ENCODE measurements at places on chromosomes 2 and 18.

DNA sequence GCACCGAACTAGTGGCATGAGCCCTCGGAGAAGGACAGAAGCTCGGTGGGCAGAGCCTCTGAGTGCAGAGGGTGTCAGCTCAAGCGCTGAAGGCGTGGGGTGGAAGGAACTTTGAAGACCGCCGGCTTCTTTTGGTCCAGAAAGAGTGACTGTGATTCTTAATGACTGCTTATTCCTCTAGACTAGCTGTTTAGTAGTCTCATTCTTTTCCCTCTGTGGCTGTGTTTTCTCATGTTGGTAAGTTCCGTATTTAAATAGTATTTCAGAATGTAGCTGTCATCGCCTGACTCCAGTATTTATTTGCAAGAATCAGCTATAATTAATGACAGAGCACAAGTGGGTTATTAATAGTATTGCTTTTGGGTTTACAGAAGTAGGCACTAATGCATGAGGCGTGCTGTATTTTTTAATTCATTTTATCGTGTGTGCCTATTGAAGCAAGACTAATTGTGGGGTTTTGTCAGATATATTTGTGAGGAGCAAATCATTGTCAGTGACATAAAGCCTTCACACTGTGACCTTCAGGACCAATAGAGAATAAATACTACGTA, 80.8 kb upstream of the NFATC1 start:
- DNase-seq = no peak

- DNase-seq = no peak
Observed at GRCh38 chr2:40034198-40034597, 255.1 kb upstream of the THUMPD2 start.

DNA sequence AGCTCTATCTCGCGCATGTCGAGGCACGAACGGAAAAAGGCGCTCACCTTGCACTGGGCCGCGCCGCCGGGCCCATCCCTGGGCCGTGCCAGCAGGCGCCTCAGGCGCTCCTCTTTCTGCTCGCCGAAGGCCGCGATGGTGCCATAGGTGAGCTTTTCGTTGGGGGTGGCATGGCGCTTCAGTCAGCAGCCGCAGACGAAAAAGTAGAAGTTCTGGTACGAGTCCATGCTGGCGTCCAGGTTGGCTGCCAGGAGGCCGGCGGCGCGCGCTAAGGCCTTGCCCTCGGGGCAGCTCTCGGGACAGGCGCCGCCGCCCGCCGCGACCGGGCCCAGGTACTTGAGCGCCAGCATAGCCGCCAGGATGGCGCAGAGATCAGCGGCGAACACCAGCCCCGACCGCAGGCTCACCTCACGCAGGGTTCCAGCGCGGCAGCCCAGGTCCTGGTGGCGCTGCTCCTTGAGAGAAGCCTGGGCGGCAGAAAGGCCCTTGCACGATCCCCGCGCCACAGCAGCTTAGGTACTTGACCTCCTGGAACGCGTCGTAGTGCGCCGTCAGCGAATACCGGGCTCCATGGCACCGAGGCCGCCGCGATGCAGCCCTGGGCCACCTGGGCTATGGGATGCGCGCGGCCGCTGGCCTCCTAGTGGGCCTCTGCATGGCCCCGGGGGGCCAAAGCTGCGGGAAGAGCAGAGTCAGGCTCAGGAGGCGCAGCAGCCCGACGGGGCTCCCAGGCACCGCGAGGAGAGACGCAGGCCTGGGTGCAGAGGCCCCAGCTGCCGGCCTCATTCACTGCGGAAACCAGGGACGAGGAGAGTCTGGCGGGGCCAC, 12.8 kb downstream of the ALPG start:
- DNase-seq = no peak

DNA sequence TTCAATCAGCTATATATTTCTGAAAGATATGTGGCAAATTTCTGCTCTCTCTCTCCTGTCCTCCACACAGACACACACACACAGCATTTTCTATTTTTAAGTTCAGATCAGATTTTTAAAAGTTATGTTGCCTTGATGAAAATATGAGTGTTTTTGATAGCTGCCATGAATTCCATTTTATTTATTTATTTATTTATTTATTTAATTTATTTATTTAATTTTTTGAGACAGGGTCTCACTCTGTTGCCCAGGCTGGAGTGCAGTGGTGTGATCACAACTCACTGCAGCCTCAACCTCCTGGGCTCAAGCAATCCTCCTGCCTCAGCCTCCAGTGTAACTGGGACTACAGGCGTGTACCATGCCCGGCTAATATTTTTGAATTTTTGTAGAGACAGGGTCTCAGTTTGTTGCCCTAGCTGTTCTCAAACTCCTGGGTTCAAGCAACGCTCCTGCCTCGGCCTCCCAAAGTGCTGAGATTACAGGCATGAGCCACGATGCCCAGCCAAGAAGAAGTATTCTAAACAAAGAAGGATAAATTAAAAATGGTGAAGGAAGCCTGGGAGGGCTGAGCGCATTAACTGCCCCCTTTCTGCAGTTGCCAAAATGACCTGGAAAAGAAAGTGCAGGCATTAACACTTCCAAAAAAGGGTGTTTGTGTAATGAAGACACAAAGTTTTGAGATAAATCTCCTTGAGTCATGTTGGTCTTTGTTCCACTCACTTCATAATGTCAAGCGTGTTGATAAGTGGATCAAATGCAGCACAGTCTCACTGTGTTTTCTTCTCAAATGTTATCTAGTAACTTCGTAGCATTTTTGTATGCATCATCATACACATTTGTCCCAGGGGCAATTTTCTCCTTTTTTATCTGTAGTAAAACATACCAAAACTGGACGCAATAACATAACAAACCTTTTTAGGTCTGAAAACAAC, 11.1 kb upstream of the IMPA2 start:
- no peak for DNase-seq

- no peak for DNase-seq
Observed at GRCh38 chr2:62202019-62202722, 6.3 kb downstream of the B3GNT2 start.

DNA sequence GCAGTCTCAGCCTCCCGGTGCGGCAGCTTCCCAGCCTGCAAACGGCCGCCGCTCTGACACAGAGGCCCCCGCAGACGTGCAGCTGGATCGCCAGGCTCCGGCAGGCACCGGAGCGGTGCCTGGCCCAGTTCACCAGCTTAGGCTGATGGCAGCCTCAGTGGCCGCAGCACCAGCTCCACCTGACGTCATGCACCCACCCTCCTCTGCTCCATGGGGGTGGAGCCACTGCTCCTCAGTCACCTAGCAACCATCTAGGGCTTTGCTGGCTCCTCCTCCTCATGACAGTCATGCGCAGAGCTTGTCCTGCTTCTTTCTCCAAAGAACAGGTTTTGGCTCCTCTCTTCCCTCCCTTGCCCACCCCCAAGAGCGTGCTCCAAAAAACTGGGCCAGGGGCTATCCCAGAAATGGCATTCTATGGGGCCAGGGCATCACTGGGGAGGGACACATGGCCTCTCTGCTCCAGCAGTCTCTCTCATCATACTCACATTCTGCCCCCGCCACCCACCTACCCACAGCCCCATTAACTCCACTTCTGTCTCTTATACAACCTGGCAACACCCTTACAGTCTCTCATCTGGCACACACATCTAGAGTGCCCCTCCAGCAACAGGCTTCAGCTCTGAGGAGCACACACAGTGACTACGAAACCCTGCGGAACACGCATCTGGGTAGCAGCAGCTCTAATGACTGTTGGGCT, 5.5 kb downstream of the DCTN1 start:
- no peak for DNase-seq

GRCh38 chr2:84085562-84085961, 373.5 kb downstream of the SUCLG1 start:
- DNase-seq = no peak

DNA sequence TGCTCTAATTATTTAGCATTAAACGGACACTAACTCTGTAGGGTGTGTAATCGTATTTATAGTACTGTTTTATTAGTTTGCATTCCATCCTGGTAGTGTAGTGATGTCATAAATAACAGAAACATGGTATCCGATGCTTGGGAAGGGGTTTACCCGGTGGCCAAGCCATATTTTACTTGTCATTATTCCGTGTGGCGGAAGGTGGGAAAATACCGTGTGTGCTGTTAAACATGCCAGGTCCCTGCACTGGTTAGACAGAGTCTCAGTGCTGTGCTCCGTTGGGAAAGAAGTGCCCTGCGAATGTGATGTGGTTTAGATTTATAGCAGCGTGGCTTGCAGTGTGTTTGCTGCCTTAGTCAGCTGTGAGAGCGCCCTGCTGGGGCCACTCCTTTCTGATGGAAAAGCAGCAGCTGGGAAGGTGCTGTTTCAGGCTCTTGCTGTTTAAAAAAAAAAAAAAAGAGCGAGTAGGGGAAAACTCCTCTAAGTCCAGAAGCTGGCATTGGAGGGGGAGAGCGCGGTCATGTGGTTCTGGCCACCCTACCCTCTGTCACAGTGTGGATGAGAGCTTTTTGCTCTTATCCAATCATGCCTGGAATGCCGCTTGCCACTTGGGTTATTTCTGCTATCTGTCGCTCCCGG, 211.0 kb downstream of the NEDD4L start:
- DNase-seq = no peak

DNA sequence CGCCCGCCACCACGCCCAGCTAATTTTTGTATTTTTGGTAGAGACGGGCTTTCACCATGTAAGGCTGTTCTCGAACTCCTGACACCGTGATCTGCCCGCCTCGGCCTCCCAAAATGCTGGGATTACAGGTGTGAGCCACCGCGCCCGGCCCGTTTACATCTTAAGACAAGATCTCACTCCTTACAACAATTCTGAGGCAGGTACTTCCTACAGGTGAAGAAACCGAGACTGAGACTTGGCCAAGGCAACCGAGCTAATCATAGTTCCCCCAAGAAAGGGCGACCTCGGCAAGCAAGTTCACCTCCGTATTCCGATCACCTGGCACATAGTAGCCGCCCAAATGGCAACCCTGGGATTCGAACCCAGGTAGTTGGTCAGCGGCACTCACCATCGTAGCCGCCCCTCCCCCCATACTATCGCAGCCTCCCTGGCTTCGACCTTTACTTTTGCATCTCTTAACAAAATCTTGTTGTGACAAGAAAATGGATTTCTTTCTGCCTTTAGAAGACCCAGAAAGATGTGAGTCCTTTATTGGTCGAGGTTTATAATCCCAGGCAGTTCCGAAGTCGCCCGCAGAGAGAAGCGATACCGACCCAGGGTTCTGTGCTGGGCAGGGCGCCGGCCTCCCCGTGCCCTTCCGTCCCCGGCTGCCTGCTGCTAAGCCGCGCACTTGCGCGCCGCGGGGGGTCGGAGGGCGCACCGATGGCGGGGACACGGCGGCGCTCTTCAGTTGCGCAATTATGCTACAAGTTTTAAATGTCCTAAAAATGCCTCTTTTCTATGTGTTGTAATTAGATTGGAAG, 1.1 kb upstream of the FZD5 start:
- no peak for DNase-seq

Measured in stimulated activated CD8-positive, alpha-beta memory T cell treated with anti-CD3 and anti-CD28 coated beads, Interleukin-15, amount 100 ng/mL, for 48 hours (primary cell).